Left ventricle myocardium inferior (tissue), 1 donor: ENCODE measurements at places on chromosomes 2 and 18. TPM values are rescaled to one million over a fixed set of nuclear protein-coding genes. Genes with fewer than 3 reads are reported as not detected.

ANKRD30BL gene
- total RNA-seq: not detected

DNA sequence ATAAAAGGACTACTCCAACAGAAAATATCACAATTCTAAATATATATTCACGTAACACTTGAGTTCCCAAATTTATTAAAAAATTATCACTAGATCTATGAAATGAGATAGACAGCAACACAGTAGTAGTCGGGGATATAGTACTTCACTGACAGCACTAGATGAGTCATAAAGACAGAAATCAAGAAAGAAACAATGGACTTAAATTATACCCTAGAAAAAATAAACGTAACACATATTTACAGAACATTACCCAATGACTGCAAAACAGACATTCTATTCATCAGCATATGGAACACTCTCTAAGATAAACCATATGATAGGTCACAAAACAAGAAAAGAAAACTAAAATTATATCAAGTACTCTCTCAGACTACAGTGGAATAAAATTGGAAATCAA, 429.4 kb downstream of the MBD2 start:
- DNase-seq: no peak
- H3K27ac ChIP-seq: no peak overlapping the region
- no peaks in the 10 kb centered on the region for H3K36me3 ChIP-seq

DNA sequence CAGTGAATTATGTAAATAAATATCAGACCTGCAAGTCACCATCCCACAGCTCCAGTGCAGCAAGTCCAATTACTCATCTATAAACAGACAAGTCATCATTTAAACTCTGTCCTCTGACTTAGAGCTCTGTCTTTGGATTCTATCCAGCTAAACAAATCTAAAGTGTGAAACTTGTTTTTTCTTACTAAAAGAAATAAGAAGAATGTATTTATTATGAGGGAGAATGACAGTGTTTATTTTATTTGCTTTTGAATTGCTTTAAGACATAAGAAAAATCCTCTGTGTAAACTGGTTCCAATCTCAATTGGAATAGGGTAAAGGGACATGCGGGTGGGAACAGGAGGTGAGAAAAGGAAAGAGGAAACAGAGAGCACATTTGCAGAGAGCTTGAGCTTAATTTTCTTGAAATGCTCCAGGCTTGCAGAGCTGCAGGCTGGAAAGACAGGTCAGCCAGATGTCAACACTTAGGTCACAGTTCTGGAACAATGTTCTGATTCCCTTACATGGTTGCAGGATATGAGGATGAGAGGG, 355.8 kb downstream of the MEIS1 start:
- no peak overlapping the region for H3K27ac ChIP-seq
- H3K27me3 ChIP-seq: no peaks in the 10 kb centered on the region
- no peak for DNase-seq
- H3K4me1 ChIP-seq: peaks cover 8% of the 10 kb centered on the region
- no peak overlapping the region for H3K4me3 ChIP-seq
- H3K36me3 ChIP-seq: no peaks in the 10 kb centered on the region

DNA sequence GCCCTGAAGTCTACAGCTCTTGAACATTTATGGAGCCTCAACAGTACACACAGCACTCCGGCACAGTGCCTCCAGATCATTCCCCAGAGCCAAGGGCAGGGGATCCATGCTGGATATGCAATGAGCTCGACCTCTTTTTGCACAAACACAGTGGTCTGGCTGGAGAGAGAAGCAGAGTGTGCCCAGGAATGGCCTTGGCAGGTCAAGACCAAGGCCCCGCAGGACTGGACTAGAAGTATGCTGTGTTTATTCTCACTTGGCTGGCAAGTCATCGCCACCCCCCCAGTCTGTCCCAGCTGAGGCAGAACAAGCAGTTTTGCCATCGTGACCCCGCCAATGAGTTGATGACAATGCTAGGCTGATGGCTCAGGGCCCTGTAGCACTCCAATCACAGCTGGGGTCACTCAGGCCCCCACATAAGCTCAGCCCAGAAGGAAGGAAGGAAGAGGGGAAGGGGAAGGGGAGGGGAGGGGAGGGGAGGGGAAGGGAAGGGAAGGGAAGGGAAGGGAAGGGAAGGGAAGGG, 212.1 kb downstream of the TTC32 start:
- no peak overlapping the region for H3K4me3 ChIP-seq
- no peaks in the 10 kb centered on the region for H3K36me3 ChIP-seq
- DNase-seq: no peak
- peaks cover 8% of the 10 kb centered on the region for H3K4me1 ChIP-seq
- no peaks in the 10 kb centered on the region for H3K27me3 ChIP-seq
- no peak overlapping the region for H3K27ac ChIP-seq

GRCh38 chr2:100755441-100755840, 64.5 kb upstream of the NPAS2 start:
- H3K36me3 ChIP-seq: no peaks in the 10 kb centered on the region
- no peaks in the 10 kb centered on the region for H3K27me3 ChIP-seq
- DNase-seq: no peak
- no peak overlapping the region for H3K27ac ChIP-seq
